ENCODE measurements at places on chromosomes 4 and X.

- DNase-seq, result no peak
Measured at GRCh38 chrX:153525451-153525850, 8.0 kb downstream of the ATP2B3 start.

DNA sequence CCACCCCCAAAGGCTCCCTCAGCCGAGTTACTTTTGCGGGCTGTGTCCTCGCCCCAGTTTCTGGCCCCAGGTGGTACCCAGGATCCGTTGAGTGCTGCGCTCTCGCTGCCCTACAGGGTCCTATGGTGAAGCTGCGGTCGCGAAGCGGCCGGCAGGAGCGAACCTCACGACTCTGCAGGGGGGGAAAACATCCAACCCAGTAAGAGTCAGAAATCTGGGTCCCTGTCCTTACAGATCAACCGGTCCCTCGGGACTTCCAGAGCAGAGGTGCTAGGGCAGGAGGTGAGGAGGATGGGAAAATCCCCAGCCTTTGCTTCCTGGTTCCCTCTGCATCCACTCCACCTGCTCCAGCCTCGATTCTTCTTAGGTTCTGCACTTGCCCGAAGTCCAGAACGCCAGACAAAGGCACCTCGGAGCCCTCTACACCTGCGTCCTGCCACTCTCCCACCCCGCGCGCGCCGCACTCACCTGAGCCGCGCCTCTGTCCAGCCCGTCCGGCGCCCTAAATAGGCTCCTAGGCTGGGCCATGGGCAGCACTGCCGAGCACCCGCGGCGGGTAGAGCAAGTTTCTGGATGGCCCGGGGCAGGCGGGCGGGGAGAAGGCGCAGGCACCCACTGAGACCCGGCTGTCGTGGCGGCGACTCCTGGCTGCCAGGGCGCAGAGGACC, at the start of gene HS3ST1:
TSS of gene HS3ST1 (minus strand) at position 664 of the 668 bp plus-strand sequence. CDS start 28,889 bp downstream, outside the sequence.
- no peak for DNase-seq

DNA sequence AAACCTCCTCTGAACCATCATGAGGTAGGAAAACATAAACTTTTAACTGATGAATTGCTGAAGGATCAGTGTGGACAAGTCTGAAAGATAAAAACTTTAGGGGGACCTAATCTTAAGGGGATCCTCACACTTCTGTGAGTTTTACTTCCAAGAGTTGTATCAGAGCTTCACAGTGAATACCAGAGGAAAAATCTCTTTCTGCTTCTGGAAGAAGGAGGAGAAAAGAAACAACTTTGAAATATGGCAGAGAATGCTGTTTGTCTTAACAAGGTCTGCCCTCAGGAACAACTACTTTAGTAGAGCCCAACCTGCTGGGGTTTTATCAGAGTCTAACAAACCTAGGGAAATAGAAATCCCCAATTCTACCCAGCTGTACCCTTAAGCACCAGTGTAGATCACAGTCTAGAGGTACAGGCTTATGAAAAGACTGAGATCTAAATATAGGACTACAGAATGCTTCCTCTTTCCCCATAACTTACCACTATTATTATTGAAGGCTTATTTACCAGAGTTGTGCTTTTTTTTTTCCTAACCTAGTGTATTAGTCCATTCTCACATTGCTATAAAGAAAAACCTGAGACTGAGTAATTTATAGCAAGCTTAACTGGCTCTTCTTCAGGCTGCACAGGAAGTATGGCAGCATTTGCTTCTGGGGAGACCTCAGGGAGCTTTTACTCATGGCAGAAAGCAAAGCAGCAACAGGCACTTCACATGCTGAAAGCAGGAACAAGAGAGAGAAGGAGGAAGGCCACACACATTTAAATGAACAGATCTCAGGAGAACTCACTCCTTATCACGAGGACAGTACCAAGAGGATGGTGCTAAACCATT, 167.9 kb downstream of the CAMK2D start:
- no peak for DNase-seq

DNA sequence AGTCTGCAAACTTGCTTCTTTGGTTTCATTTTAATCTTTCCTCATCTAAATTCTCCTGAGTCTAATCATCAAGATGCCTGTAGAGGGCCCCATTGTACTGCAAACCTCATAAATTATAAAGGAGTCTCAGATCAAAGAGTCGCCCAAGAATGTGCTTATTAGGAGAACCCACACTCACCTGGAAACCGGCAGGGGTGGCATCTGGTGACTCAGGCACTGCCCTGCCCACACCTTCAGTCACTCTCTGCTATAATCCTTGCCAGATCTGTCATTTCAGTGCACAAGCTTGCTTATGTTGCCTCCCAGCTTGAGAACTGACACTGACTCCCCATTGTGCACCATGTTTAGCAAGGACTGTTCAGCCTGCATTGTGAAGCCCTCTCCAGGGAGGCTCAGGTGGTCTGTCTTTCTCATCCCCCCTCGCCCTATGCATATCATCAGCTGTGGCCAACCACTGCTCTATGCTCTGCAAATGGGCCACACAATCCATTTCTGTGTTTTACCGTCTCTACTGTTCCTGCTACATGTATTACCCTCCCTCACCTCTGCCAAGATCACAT, 12.4 kb downstream of the EPGN start:
- DNase-seq, result peak; percentile 81

GRCh38 chr4:10094841-10095240, 21.8 kb downstream of the WDR1 start:
- no peak for DNase-seq

GRCh38 chrX:22800360-22800759, 199.4 kb upstream of the DDX53 start:
- peak; percentile 86 for DNase-seq

DNA sequence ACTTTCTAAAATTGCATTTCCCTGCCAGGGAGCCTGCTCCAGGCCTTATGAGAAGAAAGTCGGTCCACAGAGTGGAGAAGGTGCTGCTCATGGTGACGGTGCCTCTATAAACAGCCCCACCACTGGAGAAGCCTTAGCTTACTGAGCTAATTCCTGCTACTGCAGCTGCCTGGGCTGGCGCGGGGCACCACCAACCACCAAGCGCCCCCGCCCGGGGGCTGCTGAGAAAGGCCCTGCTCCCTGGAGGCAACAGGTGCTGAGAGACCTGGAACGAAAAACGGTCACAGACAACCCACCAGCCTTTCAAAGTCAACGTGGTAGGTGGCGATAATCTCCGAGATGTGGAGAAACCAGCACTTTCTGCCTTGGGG, 2.9 kb downstream of the HCFC1 start:
- DNase-seq, result no peak

GRCh38 chrX:16433021-16433420, 216.9 kb upstream of the S100G start:
- no peak for DNase-seq

GRCh38 chr4:34850968-34851367, 1393.3 kb downstream of the ARAP2 start:
- peak; percentile 86 for DNase-seq

- peak; percentile 33 for DNase-seq
Measured at GRCh38 chr4:25702848-25703247, 47.2 kb downstream of the SLC34A2 start.

DNA sequence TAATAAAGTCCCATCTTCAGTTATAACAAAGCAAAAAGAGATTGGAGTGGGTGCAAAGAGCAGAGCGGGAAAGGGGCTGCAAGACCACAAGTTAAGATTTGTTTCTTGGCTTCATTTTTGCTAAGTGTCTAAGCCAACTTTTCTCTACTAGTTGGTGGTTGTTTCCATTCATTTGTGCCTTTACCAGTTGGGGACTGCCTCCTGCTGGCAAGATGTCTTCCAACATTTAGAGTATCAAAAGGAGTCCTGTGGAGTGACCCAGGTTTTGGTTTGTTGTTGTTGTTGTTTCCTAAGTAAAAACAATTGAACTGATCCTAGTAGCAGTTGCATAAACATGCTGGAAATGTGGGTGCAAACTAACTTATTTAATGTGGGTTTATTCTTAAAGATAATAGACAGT, 121.1 kb downstream of the SPATA18 start:
- DNase-seq, result no peak

GRCh38 chr4:59671037-59671436, 1529.1 kb upstream of the ADGRL3 start:
- peak; percentile 28 for DNase-seq

- no peak for DNase-seq
Measured at GRCh38 chr4:12645732-12646131, 838.4 kb downstream of the RAB28 start.

- no peak for DNase-seq
Measured at GRCh38 chrX:3743801-3744439, 30.5 kb upstream of the PRKX start.

DNA sequence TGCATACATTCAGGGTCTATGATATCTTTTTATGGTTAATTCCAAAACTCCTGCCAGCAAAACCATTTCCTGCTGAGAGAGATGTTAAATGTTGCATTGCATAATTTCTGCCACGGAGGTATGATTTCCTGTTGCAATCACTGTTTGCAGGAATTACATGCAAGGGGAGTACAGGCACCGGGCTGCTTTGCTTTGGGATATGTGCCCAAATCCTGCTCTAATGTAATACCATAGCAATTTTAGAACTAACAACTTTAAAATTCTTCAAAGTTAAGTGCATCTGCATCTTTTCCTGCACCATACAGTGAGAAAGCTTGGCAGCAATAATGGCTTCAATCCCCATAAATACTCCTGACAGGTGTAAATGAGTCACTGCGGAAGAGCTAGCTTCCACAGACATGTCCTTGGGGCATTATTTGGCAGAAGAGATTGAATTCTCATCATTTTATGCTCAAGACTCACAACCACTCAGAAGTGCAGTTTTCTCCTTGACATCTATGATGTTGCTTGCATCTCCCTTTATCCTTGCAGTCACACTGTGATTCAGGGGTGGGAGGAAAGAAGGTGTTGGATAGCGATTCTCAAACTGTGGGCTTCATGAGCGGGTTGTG, 29.6 kb downstream of the TRIM2 start:
- DNase-seq, result peak; percentile 94

DNA sequence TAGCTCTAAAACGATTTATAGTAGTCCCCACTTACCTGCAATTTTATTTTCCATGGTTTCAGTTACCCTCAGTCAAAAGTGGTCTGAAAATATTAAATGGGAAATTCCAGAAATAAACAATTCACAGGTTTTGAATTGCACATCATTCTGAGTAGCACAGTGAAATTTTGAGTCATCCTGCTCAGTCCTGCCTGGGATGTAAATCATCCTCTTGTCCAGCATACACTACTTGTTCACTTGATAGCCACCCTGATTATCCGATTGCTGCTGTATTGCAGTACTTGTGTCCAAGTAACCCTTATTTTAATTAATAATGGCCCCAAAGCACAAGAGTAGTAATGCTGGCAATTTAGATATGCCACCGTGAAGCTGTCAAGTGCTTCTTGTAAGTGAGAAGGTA, 23.5 kb upstream of the BDH2 start:
- peak; percentile 46 for DNase-seq
